Dermis microvascular lymphatic vessel endothelial cell (primary cell): ENCODE measurements at places on chromosomes 12 and 14. TPM values are rescaled to one million over a fixed set of nuclear protein-coding genes. Genes with fewer than 3 reads are reported as not detected.

The GPRC5A gene
- total RNA-seq: 0.89 and 1.8 TPM in 2 replicates

The TAS2R46 gene
- total RNA-seq: 1.0 and 1.4 TPM in 2 replicates

The TAS2R9 gene
- not detected in 2 replicates for total RNA-seq

The NOPCHAP1 gene
- total RNA-seq: 4.3 and 10.4 TPM in 2 replicates

The ZNF839 gene
- 4.5 and 7.7 TPM in 2 replicates for total RNA-seq

The IRF2BPL gene
- total RNA-seq: 7.6 and 8.2 TPM in 2 replicates

The CLEC1A gene
- total RNA-seq: 12.1 and 14.9 TPM in 2 replicates

The SERPINA5 gene
- total RNA-seq: 0.26 and 0.38 TPM in 2 replicates

The MFAP5 gene
- 0.13 TPM in 1 of 2 replicates, not detected in the other for total RNA-seq

The RAD9B gene
- total RNA-seq: 0.25 and 0.26 TPM in 2 replicates

The GYS2 gene
- total RNA-seq: not detected in 2 replicates

The AJUBA gene
- total RNA-seq: 35.7 and 40.3 TPM in 2 replicates

The ADAMTS20 gene
- total RNA-seq: not detected in 2 replicates

The L2HGDH gene
- 3.8 and 5.0 TPM in 2 replicates for total RNA-seq

The RASAL1 gene
- total RNA-seq: not detected in 2 replicates

The USP44 gene
- total RNA-seq: 3.1 and 4.2 TPM in 2 replicates

The KLRB1 gene
- total RNA-seq: not detected in 2 replicates

The NYNRIN gene
- total RNA-seq: 3.3 and 4.2 TPM in 2 replicates
